T1000 (cell line): ENCODE measurements at places on chromosomes 7 and 10.
A peak's percentile ranks its signal among the peaks of the same experiment; 100 is the strongest.

DNA sequence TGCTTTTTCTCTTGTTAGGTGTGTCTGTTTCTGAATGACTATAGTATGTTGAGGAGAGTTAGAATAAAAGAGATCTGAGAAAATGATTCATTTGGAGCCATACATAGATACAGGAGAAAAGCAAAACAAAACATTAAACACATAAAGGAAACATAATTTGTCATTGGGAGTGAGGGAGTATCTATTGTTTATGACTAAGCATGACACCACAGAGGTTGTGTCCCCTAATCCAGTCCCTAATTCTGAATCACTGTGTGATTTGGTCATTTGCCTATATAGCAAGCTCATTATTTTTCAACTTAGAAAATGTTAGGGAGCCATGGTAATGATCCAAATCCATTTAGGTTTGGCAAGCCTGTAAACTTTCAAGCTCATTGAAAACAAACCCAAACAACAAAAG, 132.3 kb upstream of the BMPER start:
- no peak for DNase-seq

DNA sequence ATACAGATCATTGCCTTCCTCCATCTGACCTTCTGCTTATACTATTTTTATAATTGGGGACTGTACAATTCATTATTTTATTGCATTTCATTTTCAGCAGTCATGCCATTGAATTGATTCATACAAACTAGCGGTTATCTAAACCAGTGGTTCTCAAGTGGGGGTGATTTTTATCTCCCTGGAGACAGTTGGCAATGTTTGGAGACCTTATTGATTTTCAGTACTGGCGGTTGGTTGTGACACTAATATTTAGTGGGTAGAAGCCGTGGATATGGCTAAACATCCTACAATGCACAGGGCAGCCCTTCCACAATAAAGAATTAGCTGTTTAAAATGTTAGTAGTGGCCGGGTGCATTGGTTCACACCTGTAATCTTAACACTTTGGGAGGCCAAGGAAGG, 765.9 kb downstream of the LRMDA start:
- no peak for DNase-seq

DNA sequence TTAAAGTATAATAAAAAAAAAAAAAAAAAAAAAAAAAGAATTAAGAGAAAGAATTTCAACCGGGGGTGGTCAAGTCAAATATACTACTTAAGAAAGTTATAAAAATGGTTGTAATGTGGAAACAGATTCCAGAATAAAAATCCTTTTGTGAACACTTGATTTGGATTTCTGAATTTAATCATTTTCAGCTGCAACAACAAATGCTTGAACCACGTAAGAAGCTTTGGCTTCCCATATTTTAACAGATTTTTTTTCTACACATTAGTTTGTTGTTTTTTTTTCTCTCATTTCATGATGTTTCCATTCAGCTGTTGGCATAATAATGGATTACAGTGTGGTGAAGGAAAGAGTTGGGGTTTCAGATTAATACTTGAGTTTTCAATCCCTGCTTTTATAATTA, 137.3 kb upstream of the AGR3 start:
- DNase-seq: no peak

DNA sequence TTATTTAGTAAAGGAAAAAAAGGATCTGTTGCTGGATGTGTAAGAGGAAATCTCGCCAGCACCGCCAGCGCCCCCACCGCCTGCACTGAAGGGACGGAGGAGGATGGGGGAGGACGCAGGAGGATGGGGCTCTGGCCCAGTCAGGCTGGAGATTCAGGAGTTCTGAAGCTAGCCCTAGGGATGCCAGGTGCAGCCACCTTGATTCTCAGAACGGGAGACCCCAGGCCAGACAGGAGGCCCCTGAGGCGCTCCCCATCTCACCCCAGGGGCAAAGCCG, 1.3 kb downstream of the CAMK2B start:
- DNase-seq: no peak

DNA sequence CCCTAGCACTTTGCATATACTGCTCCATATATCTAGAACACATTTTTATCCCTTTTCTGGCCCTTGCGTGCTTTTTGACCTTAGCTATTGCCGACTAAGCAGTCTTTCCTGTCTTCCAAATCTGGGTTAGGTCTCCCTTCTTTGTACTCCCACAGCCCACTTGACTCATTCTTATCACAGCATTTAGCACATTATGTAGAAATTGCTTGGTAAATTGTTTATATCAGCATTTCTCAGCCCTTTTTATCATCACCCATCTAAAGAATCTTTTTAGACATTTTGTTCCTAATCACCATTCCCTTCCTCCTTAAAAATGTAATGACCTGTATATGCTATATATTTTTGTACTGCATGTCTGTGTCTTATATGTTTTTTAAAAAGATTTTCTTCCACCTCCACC, 101.7 kb downstream of the SDHAF3 start:
- DNase-seq: no peak

GRCh38 chr10:5252177-5253037, 55.8 kb downstream of the AKR1C4 start:
- DNase-seq: no peak

- DNase-seq: no peak
Measured at GRCh38 chr10:49168831-49169500, 19.2 kb downstream of the TMEM273 start.

DNA sequence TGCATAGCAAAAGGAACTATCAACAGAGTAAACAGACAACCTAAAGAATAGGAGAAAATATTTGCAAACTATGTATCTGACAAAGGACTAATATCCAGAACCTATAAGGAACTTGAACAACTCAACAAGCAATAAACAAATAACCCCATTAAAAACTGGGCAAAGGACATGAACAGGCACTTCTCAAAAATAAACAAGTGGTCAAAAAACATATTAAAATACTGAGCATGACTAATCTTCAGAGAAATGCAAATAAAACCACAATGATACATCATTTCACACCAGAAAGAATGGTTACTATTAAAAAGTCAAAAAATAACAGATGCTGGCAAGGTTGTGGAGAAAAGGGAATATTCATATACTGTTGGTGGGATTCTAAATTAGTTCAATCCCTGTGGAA, 17.1 kb downstream of the MAGI2 start:
- DNase-seq: no peak

GRCh38 chr7:133796782-133797745, 330.1 kb upstream of the LRGUK start:
- DNase-seq: no peak

DNA sequence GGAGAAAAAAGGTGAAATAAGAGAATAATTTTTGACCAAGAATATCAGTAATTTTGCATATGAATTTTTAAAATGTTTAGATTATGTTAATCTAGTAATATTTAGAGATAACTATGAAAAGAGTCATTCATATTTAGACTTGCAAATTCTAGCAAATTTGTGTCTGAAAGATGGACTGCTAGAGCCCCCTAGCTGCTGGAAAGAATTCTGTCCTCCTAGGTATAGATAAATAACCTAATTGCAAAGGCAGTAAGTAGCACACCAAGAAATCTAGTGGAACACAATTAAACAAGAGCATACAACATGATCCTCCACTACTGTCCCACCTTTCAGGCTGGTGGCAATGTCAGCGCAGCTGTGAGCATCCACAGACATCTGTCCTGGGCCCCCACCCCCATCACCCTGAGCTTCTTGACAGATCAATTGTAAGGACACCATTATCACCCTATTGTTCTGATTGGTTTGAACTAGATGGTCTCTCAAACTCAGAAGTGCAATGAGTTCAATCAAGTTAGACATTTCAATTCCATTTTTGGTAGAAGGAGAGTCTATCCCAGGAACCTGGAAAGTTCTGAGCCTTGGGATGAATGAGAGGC, 15.0 kb upstream of the GFRA1 start:
- peak; percentile 26 for DNase-seq

- no peak for DNase-seq
Measured at GRCh38 chr7:82286096-82286797, 157.3 kb downstream of the CACNA2D1 start.

- DNase-seq: no peak
Measured at GRCh38 chr7:64965594-64965993, 25.2 kb downstream of the ZNF117 start.

DNA sequence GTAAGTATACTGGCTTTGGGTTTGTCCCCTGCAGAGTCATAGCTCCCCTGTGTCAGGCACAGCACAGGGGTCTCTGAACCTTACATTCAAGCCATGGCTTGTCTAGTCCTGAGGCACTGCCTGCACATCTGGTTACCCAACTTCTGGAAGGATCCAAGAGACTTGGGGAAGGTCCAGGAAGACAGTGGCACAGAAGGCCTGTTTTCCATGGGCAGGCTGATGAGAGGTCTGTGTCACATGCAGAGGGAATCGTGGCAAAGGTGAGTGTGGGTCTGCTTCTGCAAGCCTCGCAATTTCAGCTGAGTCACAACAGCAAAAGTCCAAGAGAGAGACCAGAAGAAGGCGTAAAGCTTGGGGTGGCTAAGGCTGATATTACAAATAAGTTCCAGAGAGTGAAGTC, 28.4 kb upstream of the BMPR1A start:
- DNase-seq: no peak

GRCh38 chr7:20395104-20395503, 64.4 kb downstream of the ITGB8 start:
- DNase-seq: no peak

GRCh38 chr10:124532788-124533187, 71.2 kb downstream of the LHPP start:
- no peak for DNase-seq

- no peak for DNase-seq
Measured at GRCh38 chr10:58384095-58384494, 1.1 kb upstream of the TFAM start.

GRCh38 chr10:26621243-26621888, 76.1 kb upstream of the PDSS1 start:
- DNase-seq: no peak

GRCh38 chr10:91758303-91759146, 39.7 kb upstream of the TNKS2 start:
- DNase-seq: no peak

- DNase-seq: no peak
Measured at GRCh38 chr10:3375505-3375904, 202.9 kb upstream of the PITRM1 start.

GRCh38 chr7:12053561-12053960, 157.5 kb upstream of the TMEM106B start:
- DNase-seq: no peak

- DNase-seq: no peak
Measured at GRCh38 chr7:21999896-22000295, 54.2 kb upstream of the CDCA7L start.

- DNase-seq: no peak
Measured at GRCh38 chr10:77940225-77940624, 13.7 kb upstream of the DLG5 start.

GRCh38 chr10:63005246-63005645, 127.9 kb upstream of the NRBF2 start:
- DNase-seq: no peak

DNA sequence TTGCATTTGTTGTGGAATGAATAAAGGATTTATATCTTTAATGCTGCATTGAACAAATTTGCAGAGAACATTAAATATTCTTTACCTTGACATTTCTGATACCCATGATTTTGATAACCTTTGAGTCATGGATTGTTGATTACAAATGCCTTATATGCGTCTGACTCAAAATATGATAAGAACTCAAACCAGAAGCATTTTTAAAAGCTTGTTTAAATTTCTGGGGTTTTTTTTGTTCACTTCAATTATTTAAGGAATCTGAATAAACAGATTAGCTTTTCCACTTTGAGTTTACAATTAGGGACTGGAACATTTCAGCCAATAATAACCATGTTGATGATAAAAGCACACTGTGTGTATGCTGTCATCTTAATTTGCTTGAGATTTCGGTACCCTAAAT, 253.5 kb downstream of the NRG3 start:
- no peak for DNase-seq

GRCh38 chr10:6409971-6410643, 170.0 kb downstream of the PRKCQ start:
- DNase-seq: no peak

DNA sequence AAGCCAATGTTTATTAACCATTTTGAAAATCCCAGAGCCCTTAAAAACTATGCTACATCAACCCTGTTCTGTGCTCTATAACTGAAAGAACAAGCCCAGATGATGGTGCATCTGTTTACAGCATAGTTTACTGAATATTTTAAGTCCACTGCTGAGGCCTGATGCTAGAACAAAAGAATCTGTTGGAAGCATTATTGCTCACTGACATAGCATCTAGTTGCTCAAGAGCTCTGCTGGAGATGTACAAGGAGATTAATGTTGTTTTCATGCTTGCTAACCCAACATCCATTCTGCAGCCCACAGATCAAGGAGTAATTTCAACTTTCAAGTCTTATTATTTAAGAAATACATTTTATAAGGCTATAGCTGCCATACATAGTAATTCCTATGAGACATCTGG, 181.3 kb upstream of the FEZF1 start:
- DNase-seq: no peak

DNA sequence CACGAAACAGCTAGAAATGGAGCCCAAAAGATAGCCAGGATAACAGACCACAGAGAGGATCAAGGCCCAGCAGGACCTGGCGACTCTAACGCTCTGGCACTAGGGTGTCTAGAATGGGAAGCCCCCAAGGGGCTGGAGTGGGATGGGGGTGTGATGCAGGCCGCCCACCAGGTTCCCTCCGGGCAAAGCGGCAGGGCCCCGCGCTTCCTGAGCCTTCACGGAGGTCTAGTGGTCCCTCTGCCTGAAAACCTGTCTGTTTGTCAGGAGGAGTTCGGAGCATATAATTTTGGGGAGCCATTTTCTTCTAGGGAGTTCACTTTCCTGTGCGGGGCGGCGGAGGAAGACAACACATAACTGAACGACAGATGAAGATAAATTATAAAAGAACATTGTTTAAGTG, 48.2 kb upstream of the FXYD4 start:
- no peak for DNase-seq

DNA sequence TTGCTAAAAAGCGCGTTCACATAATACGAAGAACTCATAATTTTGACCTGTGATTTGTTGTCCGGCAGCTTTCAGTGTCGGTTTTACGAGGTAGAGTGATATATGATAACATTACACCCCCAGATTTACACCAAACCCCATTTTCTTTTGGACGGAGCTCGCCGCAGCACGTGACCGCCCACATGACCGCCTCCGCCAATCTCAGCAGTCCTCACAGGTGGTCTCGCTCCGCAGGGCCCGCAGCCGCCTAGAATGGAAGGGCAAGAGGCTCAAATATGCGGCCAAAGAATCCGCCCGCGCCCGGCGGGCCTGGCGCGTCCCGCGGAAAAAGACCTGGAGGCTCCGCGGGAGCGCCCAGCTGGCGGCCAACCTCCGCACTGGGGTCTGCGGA, at the start of gene HOXA7:
TSS of gene HOXA7 (minus strand) at position 168 of the 391 bp plus-strand sequence. CDS start at position 38, 130 bp downstream.
- peak; percentile 35 for DNase-seq

GRCh38 chr7:151381098-151381347, 28.8 kb downstream of the WDR86 start:
- no peak for DNase-seq
